ENCODE measurements at places on chromosomes 2 and 18.

GRCh38 chr2:120480346-120480902 lies 134.5 kb downstream of the INHBB start:
- DNase-seq = no peak

DNA sequence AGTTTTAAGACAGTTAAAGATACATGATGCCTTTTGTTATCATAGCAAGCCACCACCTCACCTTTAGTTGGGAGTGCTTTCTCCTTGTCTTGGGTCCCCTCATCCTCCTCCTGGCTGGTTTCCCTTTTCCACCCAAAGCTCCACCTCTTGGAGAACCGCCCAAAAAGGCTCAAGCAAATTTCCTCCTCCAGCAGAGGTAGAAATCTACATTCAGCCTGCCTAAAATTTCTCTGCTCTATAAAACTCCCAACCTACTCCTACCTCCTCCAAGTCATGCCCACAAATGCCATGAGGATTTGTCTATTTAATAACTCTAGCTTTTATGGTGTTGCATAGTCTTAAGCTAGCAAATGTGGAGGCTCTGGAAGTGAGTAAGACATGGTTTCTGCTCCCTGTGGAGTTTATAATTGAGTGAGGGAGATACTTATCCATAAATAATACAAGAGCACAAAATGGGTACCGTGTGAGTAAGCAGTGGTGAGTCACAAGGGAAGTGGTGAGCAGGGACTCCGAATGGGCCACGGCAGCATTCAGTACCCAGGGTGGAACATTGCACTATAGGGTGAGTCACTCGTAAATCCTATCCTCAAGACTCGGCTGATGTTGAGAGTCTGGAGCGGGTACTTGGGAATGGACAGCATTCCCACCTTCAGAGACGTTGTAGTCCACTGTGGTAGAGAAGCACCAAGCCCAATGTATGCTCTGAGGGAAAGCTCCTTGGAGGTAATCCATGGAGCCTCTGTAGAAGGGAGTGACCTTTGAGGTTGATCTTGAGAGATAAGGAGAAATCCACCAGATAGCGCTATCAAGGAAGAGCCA lies 146.3 kb downstream of the RTN4 start:
- no peak for DNase-seq

DNA sequence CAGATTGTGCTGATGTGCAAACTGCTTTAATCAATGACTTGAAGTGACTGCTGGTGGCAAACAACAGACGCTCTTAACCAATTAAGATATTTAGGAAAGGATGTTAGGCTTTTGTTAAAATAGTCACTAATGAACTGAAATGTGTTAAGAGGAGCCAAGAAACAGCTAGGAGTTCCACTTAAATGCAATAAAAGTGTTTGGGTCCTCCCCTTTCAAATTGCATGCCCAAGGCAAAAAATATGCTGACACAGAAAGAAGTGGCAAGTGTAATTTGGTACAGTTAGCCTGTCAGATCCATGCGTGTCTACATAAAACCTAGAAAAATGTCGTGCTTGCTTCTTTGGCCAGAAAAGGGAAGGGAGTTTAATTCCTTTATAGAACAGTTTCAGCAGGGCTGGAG lies 61.9 kb downstream of the XRCC5 start:
- no peak for DNase-seq

DNA sequence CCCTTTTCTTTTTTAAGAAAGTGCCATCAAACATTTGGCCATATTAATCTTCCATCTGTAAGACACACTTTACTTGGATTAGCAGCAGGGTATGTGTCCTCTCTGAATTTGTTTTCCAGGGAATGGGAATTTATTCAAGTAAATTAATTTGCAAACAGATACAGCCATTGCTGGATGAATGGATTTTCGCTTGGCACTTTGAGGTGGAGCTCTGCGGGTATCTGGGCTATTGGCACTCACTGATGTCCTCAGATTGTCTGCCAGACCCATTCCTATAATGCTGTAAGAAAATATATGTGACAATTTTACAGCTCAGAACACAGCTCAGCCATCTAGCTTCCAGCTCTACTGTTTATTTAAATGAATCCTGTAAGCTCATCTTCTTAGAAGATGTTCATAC lies 201.2 kb upstream of the CDH20 start:
- no peak for DNase-seq

GRCh38 chr2:168208652-168209051 lies 38.7 kb downstream of the STK39 start:
- no peak for DNase-seq

DNA sequence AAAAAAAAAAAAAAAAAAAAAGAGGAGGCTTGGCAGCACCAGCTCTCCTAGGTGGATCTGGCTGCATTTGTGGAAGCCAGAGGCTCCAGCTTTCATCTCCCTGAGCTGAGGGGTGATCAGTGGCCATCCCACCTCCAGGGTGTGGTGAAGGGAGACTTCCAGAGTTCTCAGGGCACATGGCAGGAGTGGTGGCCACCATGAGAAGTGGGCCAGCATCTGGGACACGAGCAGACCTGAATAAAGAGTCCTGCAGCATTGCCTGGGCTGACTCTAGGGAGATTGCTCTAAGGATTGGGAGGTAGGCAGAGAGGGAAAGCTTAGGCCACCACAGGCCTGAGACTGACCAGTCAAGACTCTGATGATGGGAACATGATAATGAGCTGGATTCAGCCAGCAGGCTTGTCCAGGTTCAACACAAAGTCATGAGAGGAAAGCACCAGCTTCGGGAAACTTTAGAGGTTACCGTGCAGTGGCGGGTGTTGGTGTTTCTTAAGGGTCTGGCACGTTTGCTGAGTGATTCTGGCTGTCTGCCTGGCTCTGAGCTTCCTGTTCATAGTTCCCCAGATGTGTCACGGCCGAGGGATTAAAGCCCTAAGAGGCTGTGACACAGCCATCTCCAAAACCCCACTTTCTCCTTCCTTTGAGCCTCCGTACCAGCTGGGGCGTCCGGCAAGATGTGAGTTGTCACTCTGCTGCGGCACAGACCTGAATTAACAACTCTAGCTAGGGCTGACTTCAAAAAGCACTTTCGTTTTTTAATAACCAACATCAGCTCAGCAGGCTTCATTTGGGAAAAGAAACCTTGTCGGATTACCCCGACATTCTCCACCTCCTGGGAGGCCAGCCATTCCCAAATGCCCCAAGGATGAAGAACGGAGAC lies 38.3 kb upstream of the IL1R1 start:
- no peak for DNase-seq

- no peak for DNase-seq
These were observed 29.0 kb upstream of the MAL start for GRCh38 chr2:94996305-94997100.
